MM.1S (cell line): ENCODE measurements at places on chromosomes 7 and 10.

- no peak for DNase-seq
Measured at GRCh38 chr7:30459591-30460245, 18.9 kb downstream of the NOD1 start.

DNA sequence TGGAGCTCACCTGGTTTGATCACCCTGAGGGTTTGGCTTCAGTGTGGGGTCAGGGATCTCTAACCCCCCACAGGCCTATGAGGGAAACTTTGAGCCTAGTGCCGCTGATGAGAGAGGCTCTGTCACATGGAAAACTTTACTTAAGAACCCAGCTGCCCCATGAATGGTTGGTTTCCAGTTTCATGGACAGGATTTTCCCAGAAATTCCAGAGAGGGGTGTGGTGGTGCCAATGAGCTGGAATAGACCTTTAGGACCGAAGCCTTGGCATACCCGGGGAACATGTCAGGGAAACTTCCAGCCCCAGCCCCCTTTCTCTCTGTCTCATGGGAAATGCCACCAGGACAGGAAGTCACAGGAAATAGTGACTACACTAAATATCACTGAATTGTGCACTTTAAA, 36.9 kb downstream of the AKR1B1 start:
- no peak for DNase-seq

DNA sequence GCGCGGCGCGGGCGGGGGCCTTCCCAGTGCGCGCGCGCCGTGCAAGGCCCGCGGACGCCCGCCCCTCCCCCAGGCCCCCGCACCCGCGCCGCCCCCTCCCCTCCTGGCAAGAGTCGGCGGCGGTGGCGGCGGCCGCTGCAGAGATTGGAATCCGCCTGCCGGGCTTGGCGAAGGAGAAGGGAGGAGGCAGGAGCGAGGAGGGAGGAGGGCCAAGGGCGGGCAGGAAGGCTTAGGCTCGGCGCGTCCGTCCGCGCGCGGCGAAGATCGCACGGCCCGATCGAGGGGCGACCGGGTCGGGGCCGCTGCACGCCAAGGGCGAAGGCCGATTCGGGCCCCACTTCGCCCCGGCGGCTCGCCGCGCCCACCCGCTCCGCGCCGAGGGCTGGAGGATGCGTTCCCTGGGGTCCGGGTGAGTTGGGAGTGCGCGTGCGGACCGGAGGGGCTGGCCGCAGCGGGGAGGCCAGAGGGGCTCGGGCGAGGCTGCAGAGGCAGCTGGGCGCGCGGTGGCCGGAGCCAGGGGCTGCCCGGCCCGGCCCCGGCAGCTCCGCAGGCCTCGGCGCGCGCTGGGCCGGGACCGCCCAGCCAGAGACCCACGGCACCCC, at the start of gene BMPR1A:
Gene BMPR1A (plus strand): TSS at position 109 of the 602 bp plus-strand sequence. CDS start 119,400 bp downstream, outside the sequence.
- no peak for DNase-seq

DNA sequence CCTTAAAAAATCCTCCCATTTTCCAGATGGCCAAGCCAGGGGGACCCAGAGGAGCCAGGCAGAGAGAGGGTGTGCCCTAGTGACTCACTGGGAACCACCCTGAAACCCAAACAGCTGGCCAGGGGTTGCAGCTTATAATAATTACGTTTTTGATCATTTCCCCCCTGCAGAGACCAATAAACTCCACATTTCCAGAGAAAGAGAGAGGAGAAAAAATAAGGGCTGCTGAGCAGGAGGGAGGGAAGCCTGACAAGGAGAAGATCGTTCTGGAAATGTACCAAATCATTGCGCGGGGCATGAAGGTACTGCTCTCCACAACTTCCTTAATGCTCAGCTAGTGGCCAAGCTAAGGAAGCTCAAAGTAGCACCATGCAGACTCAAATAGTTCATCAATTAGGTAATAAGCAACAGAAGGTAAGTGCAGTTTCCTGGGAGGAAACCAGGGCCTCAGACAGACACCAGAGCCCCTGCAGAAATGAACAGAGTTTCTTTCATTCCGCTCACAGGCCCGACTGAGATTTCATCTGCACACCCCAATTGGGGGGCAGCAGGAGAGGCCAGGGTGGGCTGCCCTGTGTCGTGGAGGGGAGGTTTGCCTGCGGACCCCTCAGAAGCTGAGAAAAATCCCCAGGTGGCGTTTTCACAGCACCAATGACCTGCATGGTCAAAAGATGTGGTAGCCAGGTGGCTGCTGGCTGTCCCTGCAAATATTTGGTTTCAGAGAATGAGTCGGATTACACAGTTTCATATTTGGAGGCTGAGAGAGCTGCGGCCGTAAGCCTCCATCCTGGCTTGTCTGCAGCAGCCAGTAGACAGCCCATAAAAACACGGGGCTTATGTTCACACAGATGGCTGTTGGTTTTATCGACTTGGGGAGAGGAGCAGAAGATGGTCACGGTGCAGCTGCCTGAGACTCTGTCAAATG, 153.2 kb upstream of the LYZL2 start:
- peak; percentile 86 for DNase-seq

GRCh38 chr7:122881324-122881723, 4.9 kb downstream of the CADPS2 start:
- DNase-seq, result no peak

DNA sequence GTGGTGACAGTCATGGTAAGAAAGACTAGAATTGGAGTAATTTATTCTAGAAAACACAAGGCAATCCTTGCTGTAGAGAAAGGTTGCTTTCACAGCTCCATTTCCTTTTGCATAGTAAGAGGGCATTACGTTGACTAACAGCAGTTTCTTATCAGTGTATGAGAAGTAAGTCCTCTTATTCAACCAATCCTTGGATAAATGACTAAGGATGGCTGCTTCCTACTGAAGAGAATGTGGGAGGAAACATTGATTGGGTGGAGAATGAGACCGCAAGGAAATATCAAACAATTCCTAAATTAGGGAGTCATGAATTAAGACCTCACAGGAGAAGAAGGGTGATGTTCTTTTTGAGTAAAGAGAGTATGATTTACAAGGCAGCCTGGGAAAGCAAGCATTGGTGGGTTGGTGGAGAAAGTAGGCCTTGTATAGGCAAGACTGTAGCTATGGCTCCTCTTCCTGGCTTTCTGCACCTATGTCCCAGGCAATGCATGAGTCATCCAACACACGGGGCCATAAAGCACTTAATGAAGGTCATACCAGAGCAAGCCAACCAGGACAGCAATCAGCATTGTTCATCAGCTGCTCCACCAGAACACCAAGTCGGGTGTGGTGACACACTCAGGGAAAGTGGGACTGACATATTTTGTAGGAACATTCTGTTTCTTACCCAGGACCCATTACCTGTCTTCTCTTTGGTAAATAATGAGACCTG, 5.6 kb downstream of the MGAM start:
- DNase-seq, result no peak

DNA sequence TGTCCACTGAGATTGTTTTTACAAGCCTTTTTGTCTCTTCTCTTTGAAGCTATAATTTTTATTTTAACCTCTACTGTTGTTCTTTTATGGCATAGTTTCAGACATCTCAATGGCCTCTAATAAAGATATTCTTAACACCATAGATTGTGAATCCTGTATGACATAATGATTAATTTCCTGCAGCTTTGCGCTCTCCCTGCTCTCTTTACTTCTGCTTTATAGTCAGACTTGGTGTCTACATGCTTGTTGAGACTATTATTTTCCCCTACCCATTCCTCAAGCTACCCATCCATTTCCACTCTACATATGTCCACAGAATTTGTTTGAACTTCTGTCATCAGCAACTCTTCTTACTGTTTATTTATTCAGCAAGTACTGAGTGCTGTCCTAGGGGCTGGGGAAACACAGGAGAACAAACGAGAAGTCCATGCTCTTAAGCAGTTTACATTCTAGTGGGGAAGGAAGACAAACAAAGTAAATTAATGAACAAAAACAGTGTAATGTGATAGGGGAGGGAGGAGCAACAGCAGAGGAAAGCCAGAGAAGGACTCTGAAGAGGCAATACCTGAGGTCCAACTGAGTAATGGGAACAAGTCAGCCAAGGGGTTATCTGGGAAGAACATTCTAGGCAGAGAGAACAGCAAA, 110.1 kb downstream of the CDK14 start:
- DNase-seq, result no peak

- no peak for DNase-seq
Measured at GRCh38 chr10:75002351-75002725, 109.1 kb upstream of the SAMD8 start.

GRCh38 chr7:131606346-131607290, 50.2 kb upstream of the PODXL start:
- no peak for DNase-seq

DNA sequence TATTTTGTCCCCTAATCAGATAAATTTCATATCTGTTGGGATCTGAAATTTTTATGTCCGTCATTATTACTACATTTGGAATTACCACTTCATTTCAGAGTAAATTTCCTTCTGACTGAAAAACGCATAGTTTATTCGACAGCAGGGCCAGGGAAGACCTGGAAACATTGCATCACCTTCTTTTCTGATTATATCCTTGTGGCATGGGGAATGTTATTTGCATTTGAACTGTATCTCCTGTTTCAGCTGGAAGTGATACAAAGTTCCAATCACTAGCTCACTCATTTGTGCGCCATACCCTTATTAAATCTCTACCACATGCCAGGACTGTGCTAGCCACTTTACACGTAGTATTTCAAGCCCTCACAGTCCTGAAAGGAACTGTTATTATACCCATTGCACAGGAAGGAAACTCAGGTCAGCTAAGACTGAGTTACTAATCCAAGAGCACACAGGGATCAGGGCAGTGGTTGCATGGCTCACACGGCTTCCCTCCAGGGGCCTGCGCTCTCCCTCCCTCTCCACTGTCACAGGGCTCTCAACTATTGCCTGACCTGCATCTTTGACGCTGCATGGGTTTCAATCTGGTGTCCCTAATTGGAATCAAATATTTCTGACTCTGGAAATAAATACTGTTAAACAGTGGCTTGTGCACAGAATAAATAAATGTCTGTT, 84.4 kb upstream of the NANOS1 start:
- DNase-seq, result no peak

- no peak for DNase-seq
Measured at GRCh38 chr10:91381257-91381891, 28.8 kb upstream of the HECTD2 start.

DNA sequence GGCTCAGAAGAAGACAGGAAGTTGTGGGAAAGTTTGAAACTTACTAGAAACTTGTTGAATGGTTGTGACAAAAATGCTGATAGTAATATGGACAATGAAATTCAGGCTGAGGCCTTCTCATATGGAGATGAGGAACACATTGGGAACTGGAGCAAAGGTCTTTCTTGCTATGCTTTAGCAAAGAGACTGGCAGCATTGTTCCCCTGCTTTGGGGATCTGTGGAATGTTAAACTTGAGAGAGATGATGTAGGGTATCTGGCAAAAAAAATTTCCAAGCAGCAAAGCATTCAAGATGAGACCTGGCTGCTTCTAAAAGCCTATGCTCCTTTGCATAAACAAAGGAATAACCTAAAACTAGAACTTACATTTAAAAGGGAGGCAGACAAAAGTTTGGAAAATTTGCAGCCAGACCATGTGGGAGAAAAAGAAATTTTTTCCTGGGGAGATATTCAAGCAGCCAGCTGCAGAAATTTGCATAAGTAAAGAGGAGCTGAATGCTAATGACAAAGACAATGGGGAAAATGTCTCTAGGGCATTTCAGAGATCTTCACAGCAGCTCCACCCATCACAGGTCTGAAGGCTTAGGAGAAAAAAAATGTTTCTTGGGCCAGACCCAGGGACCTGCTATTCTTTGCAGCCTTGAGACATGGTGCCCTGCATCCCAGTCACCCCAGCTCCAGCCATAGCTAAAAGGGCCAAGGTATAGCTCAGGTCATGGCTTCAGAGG, 16.5 kb upstream of the KCND2 start:
- no peak for DNase-seq

- DNase-seq, result no peak
Measured at GRCh38 chr10:71835671-71836595, 15.1 kb downstream of the PSAP start.

DNA sequence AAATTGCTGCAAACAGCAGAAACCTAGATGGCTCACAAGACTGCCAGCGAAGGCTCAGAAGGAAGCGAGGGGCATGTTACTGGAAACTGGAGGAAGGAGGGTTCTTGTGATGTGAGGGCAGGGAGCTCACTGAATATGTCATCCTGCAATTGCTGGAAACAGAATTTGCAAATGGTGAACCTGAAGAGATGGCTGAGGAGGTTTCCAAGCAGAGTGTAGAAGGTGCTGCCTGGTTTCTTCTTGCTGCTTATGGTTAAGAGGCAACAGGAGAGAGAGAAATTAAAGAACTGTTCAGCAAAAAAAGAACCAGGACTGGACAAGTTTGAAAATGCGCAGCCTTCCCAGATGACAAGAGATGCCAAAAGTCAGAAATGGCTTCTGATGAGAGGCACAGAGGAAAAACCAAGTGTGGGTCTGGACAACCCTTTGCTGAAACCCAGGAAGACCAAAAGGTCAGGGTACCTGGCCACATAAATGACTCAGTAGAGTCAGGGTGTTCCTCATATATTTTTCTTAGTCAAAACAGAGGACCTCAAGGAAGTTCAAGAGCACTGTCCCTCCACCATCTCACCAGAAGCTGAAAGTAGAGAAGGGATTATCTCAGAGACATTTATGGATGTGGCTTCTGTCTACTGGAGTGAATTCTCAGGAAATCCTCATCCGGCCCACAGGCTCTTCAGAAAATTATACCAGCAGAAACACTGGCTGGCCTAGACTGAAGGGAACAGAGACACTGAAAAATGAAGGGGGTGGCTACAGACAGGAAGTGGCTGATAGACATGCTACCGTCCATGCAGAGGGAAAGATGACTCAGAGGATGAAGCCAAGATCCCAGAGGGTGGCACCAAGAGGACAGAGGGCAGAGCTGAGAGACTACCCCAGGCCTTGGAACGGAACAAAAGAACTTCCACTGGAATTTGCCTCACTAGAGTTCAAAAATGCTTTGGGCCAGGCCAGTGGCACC, 10.1 kb downstream of the PAPOLB start:
- DNase-seq, result no peak

- DNase-seq, result no peak
Measured at GRCh38 chr10:12181065-12181775, 14.5 kb downstream of the NUDT5 start.

DNA sequence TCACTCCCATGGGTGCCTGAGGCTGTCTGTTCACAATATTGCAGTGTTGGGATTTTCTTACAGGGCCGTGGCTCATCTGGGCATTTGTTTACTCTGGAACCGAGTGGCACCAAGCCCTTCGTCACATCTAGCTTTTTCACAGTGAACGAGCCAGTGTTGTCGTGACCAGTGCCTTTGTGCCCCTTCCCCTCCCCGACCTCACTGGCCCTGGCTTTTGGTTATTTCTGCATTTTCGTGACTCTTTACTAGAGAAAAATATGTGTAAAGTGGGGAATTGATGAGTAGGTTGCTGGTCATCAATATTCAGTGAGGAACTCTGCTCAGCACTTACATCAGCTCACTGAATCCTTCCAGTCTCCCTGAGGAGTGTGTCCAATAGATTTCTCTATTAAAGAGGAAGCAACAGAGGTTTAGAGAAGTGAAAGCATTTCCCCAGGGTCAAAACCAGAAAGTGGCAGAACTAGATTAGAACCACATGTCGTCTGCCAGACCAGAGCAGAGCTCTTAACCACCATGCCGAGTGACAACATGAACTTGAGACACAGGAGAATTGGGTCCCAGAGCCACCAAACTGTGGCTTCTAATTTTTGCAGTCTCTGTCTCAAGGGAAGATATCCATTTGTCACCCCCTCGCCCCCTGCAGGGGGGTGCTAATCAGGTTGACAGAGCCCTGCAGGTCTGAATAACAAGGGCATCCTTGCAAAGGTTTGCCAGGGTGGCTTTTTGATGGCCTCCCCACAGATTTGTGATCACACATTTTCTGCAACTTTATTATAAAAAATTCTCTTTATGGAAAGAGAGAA, 125.3 kb downstream of the CHN2 start:
- DNase-seq, result peak; percentile 16
